Memory B cell (primary cell): ENCODE measurements at places on chromosomes 16 and 17.

- DNase-seq: no peak
Measured at GRCh38 chr16:9124908-9125584, 33.6 kb downstream of the HAPSTR1 start.

GRCh38 chr16:20838240-20838639, 31.9 kb downstream of the REXO5 start:
- no peak for DNase-seq

GRCh38 chr16:57377080-57377841, 5.0 kb downstream of the CX3CL1 start:
- DNase-seq: peak; percentile 21

DNA sequence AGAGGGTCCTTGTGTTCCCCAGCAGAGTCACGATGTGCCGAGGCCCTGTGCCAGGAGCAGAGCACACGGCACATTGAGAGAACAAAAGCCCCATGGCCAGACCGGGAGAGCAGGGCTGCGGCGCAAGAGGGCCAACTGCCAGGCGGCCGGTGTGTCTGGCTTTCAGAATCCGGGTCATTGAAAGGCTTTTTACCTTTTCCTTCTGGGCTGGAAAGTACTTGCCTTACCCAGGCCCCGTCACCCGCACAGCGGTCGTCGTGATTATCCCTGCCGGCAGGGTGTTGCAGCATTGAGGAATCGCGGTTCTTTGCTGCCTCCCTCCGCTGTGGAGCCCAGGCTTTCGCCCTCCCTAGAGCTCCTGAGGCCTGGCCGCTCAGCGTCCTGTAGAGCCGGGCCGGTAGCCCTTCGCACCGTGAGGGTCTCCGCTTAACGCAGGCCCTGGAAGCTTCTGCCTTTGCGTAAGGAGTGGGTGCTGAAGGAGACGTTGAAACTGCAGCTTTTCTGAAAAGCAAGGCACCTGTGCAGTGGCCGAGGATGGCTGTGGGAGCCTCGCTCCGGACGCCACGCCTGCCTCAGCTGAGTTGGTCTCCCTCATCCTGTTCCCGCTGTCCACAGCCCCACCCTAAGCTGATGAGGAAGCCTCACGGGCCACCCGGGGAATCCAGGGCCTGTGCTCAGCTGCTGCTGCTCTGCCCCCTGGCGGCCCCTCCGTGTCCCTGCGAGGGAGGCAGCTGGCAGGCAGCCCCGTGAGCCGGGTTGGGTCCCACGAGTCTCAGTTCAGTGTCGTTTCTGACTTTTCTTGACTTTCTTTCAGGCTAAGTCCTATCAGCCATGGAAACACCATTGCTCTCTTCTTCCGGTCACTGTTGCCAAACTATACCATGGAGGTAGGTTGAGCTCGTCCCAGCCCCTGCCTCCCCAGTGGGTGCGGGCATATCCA, 8.6 kb upstream of the MC1R start:
- peak; percentile 73 for DNase-seq

GRCh38 chr16:80319181-80319580, 221.6 kb upstream of the DYNLRB2 start:
- DNase-seq: no peak

- DNase-seq: no peak
Measured at GRCh38 chr16:16154281-16154951, 68.9 kb downstream of the ABCC6 start.

DNA sequence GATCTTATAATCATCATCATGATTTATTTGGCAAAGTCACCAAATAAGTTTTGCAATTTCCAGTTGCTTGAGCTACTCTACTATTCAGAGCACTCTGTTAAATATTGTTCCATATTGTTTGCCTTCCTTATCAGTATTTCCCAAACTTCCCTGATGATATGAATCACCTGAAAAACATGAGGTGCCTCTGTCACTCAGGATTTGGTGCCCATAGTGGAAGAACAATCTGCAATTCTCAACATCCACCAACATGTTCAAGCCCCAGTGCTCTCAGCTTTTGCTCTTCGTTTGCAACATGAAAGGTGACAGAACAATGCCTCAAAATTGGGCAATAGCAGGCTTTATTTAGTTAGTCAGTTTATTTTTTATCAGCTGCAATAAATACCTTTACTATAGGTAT, 28.6 kb upstream of the WSB1 start:
- no peak for DNase-seq

DNA sequence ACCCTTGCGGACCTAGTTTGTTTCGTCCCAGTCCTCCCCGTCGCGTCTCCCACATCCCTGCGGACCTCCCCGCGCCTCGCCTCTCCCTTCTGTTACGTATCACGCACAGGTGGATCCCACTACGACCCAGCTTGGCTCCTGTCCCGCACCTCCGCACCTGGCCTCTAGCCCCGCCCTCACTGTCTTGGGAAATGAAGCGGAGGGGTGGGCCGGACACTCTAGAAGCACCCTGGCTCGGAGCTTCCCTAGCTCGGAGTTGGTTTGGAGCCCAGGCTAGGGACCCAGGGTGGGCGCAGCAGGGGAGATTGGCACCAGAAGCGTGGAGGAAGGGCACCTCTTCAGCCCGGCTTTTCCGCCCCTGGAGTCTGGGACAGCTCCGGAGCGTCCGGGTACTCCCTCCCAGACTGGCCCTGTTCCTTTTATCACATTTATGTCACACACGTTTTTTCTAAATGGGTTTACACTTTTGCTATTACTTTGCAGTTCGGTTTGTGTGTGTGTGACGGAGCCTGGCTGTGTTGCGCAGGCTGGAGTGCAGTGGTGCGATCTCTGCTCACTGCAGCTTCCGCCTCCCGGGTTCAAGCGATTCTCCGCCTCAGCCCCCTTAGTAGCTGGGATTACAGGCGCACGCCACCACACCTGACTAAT, 1.4 kb upstream of the CEMP1 start:
- peak; percentile 71 for DNase-seq

DNA sequence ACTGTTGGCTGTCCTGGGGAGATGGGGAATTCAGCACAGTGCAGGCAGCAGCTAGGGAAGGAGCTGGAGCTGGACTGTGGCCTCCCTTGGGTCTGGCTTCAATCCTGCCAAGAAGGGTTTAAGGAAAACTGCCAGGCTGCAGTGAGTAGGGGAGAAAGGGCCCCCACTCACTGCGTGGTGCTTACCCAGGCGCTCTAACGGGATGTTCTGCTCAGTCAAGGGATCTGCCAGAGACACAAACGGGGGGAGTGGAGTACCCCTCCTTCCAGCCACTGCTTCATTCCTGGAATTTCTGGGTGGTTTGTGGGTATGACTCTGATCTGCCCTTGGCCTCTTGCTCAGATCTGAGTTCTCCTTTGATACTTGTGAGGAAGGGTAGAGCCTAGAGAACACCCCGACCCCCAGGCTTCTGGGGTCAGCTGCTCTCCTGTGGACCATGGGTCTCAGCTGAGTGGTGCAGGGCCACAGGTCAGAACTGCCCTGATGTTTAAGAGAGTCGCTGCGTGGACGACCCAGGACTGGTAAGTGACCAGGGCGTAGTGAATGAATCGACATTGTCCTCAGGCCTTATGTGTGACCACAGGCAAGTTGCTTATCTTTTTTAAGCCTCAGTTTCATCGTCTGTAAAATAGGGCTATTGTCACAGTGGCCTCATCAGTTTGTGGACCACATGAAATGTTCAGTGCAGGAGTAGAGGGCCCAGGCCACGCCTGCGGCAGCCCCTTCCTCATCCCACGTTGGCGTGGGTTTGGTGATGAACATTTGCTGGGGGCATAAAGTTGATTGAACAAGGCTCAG, 9.6 kb downstream of the CRISPLD2 start:
- no peak for DNase-seq

DNA sequence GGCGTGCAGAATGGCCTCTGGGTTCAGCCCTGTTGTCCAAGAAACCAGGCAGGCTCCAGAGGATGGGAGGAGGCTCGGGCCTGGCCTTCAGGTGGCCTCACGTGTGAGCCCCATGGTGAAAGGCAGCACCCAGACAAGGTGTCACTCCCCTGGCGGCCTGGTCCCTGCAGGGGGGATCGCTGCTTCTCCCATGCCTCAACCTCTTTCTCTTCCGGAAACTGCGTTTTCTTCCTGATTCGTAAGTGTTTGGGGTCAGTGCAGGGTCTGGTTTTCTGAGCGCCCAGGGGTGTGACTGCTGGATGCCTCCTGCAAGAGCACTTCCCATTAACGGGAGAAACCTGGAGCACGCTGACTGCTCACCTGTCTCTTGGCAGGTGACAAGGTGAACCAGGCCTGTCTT, 70.0 kb upstream of the CIBAR2 start:
- no peak for DNase-seq

DNA sequence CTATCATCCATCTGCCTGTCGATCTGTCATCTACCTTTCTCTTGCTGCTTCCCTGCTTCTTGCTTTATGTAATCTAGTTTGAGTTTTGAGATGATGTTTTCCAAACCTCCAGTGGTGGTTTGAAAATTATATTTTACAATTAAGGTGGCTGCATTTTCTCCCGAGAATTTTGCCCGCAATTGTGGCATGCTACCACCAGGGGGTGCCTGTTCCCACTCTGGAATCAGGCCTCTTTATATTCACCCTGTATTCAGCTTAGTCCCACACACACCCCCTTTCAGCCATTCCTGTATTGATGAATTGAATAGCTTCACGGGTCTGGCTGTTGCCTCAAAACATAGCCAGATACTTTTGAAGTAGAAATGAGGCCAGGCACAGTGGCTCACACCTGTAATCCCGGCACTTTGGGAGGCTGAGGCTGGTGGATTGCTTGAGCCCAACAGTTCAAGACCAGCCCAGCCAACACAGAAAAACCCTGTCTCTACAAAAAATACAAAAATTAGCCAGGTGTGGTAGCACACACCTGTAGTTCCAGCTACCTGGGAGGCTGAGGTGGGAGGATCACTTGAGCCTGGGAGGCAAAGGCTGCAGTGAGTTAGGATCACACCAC, 3.2 kb downstream of the PRSS22 start:
- DNase-seq: no peak

DNA sequence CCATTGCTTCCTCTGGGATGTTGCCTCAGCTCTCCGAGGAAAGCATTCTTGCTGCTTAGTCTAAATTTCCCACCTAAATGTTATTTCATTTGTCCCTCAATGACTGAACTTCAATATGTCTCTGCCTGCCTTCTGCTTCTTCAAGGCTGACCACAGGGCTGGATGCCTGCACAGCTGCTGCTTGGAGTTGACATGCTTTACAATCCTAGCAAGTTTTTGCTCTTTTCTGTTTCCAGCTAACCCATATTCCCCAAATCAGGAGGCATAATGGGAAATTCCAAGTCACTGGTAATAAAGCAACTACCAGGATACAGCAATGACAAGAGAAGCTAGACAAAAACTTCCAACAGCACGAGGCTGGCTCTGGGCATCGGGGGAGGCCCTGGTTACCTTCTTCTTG, 48.9 kb downstream of the GTF3C1 start:
- no peak for DNase-seq

DNA sequence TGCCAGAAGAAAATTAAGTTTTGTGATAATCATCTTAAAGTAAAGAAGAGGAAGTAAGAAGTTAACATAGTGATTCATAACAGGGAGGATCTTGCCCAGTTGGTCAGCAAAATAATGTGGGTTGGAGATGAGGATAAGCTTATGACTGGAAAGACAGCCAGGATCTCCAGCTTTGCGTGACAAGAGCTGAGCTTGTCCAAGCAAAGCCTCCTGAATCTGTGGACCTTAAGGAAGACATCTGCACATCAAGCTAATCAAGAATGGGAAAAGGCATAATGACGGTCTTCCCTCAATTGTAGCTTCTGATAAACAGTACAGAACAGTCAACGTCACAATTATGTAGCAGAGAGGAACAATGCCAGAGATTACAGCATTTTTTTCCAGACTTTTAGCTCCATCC, 744.7 kb upstream of the GOT2 start:
- DNase-seq: no peak

DNA sequence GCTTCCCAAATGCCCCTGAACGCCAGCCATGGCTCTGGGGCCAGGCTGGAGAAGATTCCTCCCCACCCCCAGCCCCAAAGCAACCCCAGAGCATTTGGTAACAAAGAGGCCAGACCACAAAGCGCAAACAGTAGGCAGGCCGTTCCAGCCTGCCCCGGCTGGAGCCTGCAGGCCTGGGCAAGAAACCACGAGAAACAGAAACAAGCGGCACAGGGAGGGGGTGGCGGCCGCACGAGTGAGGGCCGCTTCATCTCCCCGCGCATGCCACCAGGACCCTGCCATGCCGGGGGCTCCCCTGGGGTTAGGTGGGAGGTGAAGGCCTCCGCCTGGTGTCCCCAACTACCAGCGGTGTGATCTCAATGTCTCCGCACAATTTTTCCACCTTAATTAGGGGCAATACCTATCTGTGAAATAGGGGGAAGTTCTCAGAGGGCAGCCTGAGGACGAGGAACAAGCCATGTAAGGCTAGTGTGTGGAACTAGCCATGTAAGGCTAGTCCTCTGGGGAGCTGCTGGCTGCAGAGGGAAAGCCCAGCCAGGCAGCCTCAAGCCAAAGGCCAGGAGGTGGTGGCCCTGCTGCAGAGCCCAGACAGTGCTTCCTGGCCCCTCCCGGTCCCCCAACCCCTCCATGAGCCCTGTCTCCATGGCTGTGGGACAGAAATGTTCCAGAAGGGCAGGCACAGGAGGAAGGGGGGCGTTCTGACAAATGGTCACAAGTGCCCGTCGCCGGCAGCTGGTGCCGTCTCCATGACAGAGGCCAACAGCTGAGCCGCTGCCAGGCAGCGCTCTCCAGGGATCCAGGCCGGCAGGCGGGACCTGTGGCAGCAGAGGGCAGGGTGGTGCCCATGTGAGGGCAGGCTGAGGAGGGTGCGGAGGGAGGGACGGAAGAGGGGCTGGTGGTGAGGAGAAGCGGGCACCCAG, 14.5 kb upstream of the MTSS2 start:
- no peak for DNase-seq

GRCh38 chr16:637081-638018, 1.2 kb upstream of the METTL26 start:
- no peak for DNase-seq
